ENCODE measurements at places on chromosomes 12 and 14. TPM values are rescaled to one million over a fixed set of nuclear protein-coding genes. Genes with fewer than 3 reads are reported as not detected.

TMEM30B gene
- total RNA-seq = 0.15 TPM

GRCh38 chr12:20368651-20369304 lies 441 bp downstream of the PDE3A start:
- peak; percentile 44 for DNase-seq

NUDT4 gene
- 91.7 TPM for total RNA-seq

- no peak for DNase-seq
Measured at GRCh38 chr12:120719072-120719471, 6.6 kb upstream of the ACADS start.

DNA sequence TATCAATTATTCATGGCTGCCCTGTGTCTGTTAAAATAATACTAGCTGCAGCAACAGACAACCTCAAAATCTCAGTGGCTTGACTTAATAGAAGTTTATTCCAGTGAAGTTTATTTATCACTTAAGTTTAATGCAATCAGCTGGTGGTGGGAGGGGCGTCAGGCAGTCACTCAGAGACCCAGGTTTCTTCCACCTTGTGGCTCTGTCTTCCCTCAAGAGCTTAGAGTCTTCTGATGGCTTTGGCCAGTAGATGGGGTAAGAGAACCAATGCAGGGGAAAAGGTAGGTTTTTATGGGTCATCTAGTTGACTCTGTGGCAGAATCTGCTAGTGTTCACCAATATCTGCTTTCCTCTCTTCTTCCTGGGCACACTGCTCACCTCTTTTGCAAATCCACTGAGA lies 668.9 kb downstream of the AACS start:
- DNase-seq = no peak

BCL2L14 gene
- 0.64 TPM for total RNA-seq

TEX22 gene
- total RNA-seq = 1.1 TPM

- DNase-seq = no peak
Measured at GRCh38 chr12:11795913-11796459, 146.5 kb downstream of the ETV6 start.

GRCh38 chr12:92847368-92847767 lies 81.7 kb downstream of the EEA1 start:
- DNase-seq = no peak

GRCh38 chr14:22492622-22493542 lies 96.1 kb downstream of the DAD1 start:
- DNase-seq = no peak

- no peak for DNase-seq
Measured at GRCh38 chr14:106564058-106564643, 1037.8 kb downstream of the TMEM121 start.

- no peak for DNase-seq
Measured at GRCh38 chr12:65649126-65649525, 175.2 kb upstream of the HMGA2 start.

NTF3 gene
- total RNA-seq = not detected

HOXC4 gene
- total RNA-seq = not detected

- DNase-seq = no peak
Measured at GRCh38 chr12:22204391-22204790, 130.1 kb downstream of the ST8SIA1 start.

DNA sequence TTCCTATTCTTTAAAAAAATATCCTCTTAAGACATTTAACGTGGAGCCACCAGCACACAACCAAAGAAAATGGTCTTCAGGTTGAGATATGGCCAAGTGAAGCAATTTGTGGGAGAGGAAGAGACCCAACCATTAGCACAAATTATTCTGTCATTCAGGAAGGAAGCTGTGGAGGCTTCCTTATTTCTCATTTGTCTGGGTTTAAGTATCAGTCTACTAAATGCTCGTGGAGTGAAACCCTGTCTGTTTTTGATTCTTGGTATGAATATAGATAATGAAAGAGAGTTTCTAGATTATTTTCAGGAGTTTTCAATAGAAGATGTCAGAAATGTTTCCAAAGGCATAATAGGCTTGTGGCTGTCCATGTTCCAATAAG lies 125.1 kb downstream of the GPR65 start:
- DNase-seq = no peak

GRCh38 chr14:96802963-96803362 lies 5.8 kb downstream of the VRK1 start:
- DNase-seq = no peak

CLSTN3 gene
- 134 TPM for total RNA-seq

DNA sequence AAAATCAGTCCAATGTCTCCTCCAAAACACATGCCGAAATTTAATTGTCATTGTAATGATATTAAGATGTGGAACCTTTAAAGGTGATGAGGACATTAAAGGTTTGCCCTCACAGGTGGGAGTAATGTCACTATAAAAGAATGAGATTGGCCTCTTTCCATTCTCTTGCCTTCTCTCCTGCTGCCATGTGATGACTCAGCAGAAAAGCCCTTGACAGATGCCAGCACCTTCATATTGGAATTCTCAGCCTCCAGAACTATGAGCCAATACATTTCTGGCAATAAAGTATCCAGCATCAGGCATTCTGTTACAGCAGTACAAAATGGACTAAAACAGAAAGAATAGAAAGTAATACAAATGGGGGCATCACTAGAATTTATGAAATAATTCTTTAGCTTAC lies 609.7 kb downstream of the SLC16A7 start:
- DNase-seq = no peak

GRCh38 chr12:125161712-125162022 lies 96.4 kb downstream of the AACS start:
- DNase-seq = no peak

- no peak for DNase-seq
Measured at GRCh38 chr12:68861890-68862289, 53.9 kb downstream of the MDM2 start.

- DNase-seq = no peak
Measured at GRCh38 chr14:89015016-89015415, 190.6 kb downstream of the TTC8 start.

MED6 gene
- total RNA-seq = 48.4 TPM

RIN3 gene
- total RNA-seq = 25.8 TPM

DNA sequence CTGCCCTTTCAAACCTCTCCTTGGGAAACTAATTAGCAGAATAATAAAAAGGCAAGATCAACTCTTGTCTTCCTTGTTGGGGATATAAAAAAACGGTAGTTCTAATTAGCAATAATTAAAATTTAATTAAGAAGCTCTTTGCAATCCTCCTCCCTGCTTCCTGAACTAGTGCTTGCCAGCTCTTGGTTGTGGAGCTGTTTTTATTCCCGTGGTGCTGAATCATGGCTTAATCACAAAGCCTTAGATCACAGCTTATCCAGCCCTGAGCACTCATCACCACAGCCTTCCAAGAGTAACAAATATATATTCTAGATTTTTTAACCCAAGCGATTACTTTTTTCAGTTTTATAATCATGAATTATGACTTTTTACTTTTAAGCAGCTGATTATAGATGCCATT lies 63.2 kb upstream of the INSM2 start:
- peak; percentile 27 for DNase-seq

RND1 gene
- total RNA-seq = 1.0 TPM

DNA sequence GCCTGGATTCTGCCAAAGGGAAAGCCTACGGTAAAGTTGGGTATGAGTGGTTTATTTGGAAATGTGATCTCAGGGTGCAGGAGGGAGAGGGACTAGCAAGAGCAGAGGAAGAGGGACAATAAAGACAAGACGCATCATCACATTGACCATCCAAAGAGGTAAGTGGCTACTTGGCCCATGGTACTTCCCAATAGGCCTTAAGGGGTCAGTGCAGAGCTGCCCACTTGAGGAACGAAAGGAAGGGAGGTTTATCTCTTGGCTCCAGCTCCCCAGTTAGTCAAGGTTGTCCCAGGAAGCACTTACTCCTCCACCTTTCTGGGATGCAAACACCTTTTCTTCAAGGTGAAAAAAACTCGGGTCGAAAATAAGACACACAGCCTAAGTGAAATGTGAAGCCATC lies 323.9 kb downstream of the TMEM132D start:
- DNase-seq = no peak

DNA sequence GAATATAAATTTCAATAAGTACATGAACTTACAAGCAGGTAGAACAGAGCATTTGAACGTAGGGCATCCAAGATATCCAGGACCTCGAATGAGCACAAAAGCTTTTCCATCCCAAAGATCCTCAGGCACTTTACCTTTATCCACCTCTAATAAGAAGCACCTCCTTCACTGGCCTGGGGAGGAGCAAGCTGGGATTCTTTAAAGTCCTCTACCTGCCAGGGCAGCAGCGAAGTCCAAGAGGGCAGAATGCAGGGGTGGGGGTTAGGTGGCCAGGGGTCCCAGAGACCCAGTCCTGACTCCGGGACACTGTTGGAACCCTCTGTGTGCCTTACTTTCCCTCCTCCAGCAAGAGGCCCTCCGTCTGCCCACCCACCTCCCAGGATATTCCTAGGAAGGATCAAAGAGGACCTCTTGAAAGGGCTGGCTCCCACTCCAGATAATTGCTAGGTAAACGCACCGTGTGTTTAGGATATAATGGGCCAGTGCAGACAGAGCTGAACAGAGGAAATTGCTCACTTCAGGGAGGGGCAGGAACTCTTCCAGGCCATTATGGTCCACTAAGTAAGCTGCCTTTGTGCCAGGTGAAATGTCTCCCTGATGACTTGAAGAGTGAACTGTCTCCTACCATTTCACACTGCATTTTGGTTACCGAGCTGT lies 68.1 kb downstream of the TTC9 start:
- DNase-seq = no peak

DNA sequence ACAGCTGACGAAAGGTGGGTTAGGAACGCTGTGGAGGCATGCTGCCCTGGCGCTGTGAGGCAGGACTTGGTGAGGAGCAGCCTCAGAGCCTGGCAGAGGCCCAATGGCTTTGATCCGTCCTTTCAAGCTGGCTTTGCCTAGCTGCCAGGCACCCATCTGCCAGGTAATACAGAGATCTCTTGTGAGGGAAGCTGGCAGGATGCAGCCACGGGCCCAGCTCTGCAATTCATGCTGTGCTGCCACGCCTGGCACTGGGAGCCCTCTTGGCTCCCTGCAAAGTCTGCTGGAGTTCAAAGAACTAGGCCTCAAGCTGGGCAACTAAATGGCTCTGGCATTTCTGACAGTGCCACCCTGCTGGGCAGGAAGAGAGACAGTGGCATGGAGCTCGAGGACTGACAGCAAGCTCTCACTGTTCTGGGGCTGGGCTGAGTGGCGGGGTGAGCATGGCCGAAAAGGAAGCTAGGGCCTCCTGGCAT lies 18.7 kb downstream of the IQSEC3 start:
- no peak for DNase-seq

- no peak for DNase-seq
Measured at GRCh38 chr12:27622436-27623195, 73.6 kb upstream of the REP15 start.

GRCh38 chr12:1634590-1635191 lies 5.7 kb downstream of the WNT5B start:
- peak; percentile 83 for DNase-seq

GRCh38 chr14:60235440-60235839 lies 13.6 kb upstream of the PPM1A start:
- no peak for DNase-seq

SSPN gene
- 2.7 TPM for total RNA-seq

GRCh38 chr12:104426926-104427546 lies 29.7 kb upstream of the CHST11 start:
- DNase-seq = no peak

- DNase-seq = no peak
Measured at GRCh38 chr14:104373055-104373854, 206.3 kb upstream of the C14orf180 start.

DNA sequence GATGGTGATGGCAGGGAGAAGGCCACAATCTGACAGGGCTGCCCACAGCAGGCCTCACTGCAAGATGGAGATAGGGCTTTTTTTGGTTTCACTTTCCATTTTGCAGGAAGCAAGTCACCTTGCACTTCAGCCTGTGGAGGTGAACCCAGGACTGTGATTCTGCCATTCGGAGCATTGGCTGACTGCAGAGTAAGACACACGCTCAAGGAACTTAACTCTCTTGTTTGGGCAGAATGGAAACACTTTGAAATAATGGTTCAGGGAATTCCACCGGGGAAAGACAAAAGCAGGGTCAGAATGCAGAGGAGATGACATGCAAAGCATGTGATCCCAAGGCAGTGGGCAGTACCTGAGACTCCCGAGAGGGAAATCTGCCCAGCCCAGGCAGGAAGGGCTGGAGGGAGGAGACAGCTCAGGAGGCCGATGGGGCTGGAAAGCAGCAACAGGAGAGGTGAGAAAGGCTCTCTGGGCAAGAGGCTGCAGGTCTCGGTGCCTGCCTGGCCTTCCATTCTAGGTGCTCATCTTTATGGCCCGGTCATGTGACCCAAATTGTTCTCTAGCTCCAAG lies 58.7 kb upstream of the PRMT8 start:
- DNase-seq = no peak

GRCh38 chr12:100823963-100824362 lies 29.4 kb downstream of the ANO4 start:
- no peak for DNase-seq

TRHDE gene
- total RNA-seq = 0.54 TPM

GRCh38 chr14:93794756-93795155 lies 6.5 kb upstream of the PRIMA1 start:
- no peak for DNase-seq

- no peak for DNase-seq
Measured at GRCh38 chr14:96576359-96576758, 74.2 kb downstream of the PAPOLA start.

DNA sequence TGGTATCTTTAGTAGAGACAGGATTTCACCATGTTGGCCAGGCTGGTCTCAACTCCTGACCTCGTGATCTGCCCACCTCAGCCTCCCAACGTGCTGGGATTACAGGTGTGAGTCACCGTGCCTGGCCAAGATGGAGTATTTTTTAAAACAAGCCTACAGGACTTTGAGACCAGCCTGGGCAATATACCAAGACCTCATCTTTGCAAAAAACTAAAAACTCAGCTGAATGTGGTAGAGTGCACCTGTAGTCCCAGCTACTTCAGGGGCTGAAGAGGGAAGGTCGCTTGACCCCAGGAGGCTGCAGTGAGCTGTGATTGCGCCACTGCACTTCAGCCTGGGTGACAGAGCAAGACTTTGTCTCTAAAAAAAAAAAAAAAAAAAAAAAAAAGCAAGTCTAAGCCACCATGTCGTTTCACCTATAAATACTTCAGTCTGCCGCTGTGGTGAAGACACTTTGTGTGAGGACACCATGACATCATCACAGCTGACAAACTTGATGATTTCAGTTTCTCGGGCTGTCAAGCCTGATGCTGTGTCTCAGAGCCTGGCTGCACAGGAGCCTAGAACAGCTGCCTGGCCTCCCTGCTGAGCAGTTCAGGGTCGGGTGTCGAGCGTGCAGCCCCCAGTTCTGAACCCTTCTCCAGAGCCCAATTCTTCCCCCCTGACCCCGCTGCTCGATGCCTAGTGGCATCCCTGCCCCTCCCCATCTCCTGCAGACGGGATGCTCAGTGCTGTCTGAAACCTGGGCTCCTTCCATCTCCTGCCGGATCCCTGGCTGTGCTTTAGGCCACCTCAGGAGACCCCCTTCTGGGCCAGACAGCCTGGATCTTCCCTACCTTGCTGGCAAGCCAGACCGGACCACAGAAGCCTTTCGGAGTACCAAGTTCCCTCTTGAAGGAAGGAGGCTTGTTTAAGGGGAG lies 119.2 kb upstream of the EVL start:
- DNase-seq = no peak

Measured in endothelial cell (in vitro differentiated cells).